ENCODE measurements at places on chromosomes 7 and 10.

- no peak for DNase-seq
Measured at GRCh38 chr7:55110993-55111361, 92.2 kb downstream of the EGFR start.

- DNase-seq: peak; percentile 3
Measured at GRCh38 chr10:91694170-91694794, 61.4 kb upstream of the PPP1R3C start.

DNA sequence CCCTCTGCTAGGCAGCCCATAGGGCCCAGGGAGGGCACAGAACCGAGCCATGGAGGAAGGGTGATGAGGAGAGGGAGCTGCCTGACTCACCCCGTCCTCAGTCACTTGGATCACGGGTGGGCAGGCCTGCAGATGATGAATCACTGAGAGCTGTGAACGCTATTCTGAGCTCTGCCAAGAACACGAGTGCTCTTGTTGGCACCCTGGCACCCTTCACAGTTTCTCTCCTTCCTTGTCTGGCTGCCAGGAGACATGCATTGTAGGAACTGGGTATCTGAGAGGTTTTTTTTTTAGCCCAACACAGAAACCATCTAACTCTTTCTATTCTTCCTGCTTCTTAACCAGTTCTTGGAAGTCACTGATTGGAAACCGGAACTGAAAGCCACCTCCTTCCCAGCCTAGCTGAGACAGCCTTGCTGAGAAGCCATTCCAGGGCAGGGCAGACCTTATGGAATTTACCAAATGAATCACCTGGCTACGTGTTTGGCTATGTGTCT is 82.1 kb downstream of the SLC37A3 start:
- DNase-seq: peak; percentile 11

GRCh38 chr10:111459967-111460366 is 383.1 kb downstream of the ADRA2A start:
- no peak for DNase-seq

DNA sequence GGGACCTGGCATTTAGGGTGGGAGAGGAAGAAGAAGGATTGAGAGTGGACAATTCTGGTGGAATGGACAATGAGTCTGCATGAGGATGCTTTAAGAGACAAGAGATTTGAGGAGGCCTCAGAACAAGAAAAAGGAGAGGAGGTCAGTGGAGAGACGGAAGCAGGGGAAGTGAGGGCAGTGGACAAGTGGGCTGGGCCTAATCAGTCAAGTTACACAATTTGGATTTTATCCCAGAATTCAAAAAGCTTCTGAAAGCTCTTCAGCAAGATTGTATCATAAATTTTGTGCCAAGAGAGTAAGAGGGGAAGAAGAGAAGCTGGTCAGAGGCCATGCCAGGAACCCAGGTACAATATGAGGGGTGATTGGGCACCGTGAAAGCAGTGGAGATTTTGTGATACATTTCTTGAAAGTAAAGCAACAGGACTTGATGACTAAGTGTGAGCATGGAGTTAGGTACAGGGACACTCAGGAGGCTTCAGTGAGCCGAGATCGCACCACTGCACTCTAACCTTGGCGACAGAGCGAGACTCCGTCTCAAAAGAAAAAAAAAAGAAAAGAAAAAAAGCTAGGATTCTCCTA is 19.3 kb upstream of the TSPAN13 start:
- DNase-seq: no peak

DNA sequence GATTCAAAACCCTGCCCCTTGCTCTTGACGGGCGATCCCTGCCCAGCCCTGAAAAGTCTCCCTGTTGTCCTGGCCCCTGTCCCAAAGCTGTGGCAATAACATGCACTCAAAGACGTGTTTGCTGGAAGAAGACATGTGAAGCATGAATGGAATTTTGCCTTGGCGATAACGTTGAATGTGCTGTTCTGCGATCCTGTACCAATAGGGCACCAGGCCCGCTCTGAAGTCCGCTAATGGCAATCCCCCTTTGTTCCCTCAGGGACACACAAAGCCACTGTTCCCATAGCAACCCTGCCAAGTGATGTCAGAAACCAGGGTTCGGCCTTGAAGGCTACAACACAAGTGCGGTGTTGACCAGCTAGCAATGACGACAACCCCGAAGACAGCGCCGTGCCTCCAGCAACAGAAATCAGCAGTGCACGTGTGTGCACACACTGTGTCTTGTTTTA is 284.6 kb downstream of the KLF6 start:
- no peak for DNase-seq

DNA sequence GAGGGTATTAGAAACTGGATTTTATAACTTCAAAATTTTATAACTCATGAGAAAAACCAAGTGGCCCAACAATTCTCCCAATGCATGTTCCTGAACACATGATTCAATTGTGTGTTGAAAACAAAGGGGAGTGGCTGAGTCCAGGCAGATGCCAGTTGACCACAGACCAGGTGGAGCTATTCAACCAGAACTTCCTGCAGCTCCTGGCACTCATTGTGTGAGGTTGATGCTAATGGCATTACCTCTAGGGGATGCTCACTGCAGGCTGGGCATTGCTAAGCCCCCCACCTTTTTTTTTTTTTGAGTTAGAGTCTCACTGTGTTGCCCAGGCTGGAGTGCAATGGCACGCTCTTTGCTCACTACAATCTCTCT is 20.3 kb downstream of the MYOF start:
- DNase-seq: peak; percentile 81

GRCh38 chr7:135337977-135338550 is 104.4 kb downstream of the STRA8 start:
- DNase-seq: no peak

DNA sequence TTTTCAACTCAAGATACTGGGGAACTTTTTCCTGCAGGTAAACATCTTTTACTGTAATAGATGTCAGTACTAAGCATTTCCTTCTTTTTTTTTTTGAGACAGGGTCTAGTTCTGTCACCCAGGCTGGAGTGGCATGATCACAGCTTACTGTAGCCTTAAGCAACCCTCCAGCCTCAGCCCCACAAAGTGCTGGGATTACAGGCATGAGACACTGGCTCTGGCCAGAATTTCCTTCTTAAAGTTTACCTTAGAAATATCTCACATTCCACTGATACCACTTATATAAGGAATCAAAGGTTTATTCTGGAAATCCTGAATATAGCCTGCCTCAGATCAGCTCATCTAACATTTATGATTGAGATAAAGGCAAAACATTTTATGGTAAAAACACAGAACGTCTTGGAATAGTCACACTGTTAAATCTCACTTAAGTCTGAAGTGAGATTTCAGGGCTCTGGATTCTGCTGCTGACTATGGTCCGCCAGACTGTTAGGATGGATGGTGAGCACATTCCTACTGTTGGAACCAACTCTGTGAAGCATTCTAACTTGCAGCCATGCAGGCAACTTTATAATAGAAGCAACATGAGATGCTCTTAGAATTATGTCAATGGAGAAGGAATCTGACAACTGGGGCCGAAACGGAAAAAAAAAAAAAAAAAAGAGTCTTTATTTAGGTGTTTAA is 151.9 kb downstream of the ZMYND11 start:
- no peak for DNase-seq
